ENCODE measurements at places on chromosomes 3 and 15.

DNA sequence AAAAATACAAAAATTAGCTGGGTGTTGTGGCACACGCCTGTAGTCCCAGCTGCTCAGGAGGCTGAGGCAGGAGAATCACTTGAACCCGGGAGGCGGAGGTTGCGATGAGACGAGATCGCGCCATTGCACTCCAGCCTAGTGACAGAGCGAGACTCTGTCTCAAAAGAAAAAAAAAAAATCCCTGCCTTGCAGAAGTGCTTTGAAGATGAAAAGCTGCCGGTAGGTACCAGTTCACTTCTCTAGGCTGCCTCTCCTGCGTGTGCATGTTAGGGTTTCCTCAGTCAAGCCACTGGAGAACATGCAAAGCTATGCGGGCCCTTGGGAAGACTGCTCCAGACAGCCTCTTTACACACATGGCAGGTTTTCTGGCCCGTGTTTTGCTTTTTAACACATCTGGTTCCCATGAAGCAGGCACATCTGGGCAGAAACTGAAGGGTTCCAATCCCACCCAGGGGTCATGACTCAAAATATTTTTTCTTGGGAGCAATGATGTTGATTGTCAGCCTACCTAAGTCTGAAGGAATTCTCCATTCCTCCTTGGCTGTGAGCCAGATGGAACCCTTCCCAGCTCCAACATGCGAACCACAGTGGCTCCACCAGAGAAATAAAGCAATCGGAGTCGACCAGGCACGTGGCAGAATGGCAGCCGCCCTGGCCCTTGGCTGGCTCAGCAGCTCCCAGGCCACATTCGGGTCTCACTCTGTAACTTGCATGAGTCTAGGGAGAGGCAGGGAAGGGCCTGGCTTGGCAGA is 29.6 kb downstream of the MGLL start:
- peak; percentile 99 for DNase-seq

DNA sequence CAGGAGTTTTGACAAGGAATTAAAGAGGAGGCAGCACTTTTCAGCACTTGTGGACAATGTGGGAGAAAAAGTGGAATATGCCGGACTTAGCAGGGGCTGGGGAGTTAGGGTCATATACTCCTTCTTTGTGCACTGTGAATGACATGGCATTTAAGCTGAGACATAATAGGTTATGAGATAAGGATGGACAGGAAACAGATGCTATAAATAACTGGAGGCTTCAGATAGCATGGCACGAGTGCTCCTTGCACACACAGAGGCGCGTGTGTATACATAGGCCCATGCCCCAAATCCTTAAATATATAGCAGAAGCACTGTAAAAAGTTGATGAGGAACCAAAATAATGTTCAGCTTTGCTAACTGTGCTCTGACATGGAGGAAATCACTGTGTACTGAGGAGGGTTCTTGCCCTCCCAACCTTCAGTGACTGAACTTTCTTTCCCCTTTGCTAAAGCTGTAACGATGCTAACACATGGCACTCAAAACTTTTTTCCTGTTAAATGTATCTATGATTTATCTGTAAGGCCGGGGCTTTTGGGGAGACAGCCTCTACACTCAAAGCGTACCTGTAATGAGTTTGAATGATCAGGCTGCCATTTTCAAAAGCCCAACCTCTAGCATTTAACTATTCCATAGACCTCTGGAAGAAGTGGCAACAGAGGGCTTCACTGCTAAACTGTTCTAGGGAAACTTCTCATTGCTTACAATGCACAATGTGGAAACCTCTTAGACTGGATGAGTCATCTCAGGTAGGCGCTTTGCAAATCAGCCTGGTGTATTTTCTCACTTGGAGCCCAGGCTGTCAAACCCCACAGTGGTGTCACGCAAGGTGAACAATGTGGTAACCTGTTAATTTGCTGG is 784.6 kb downstream of the NR2F2 start:
- DNase-seq, result no peak

- no peak for DNase-seq
Measured at GRCh38 chr3:31534065-31534425, 1.3 kb downstream of the STT3B start.

- DNase-seq, result no peak
Measured at GRCh38 chr3:45417930-45418847, 29.8 kb downstream of the LARS2 start.

- DNase-seq, result no peak
Measured at GRCh38 chr15:68774521-68775235, 46.0 kb downstream of the ANP32A start.

DNA sequence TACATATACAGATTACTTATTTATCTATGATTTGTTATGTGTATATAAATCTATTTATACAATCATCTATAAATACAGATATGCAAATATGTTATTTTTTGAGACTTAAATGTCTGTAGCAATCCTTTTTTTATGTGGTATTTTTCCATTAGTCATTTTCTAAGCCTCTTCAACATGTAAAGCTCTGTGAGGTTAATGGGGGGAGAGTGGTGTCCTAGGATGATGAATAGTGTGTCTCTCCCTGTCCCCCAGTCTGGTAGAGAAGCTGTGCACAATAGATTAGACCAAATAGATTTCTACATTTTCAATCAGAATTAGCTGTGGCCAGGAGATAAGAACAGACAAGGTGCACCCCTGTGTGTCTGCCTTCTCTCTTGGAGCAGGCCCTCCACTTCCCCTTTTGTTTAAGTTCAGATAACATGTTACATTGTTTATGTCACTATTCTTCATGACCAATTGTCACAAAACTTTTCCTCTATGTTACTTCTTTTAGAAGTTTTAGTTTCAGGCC is 453.9 kb downstream of the LPP start:
- no peak for DNase-seq

GRCh38 chr3:139198929-139199328 is 144.9 kb upstream of the MRPS22 start:
- DNase-seq, result no peak

DNA sequence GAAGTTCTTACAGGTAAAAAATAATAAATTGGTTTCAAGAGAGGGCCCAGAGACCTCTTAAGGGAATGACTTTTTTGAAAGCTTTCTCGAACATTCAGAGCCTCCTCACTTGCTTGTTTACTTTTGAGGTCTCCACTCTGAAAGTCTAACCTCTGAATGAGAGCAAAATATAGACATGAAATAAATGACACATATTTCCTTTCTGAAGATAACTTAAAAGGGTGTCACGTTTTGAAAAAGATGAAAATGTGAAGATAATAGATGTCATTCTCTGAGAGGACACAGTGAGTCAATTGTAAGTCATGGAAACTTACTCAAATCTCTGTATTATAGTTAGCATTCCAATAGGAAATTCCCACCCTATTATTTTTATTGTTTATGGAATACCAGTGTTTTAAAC is 44.6 kb downstream of the HACD2 start:
- no peak for DNase-seq

GRCh38 chr15:63180746-63181145 is 8.7 kb upstream of the RAB8B start:
- no peak for DNase-seq

- DNase-seq, result no peak
Measured at GRCh38 chr15:83290236-83290635, 5.8 kb upstream of the BNC1 start.

DNA sequence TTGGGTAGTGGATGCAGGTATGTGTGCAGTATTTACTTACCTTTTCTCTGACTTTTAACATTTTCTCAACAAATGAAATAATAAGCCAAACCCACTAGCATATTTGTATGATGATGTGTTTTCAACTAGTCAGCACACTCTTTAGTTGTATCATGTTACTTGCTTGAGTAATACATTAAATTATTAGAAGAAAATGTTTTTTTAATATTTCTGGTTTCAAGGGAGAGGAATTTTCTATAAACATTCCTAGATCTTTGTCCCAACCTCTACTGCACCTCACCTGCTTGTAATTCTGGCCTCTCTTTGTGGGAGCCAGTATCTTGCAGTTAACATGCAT is 161.8 kb upstream of the CBLB start:
- peak; percentile 47 for DNase-seq

- DNase-seq, result no peak
Measured at GRCh38 chr3:37736624-37737023, 125.1 kb upstream of the CTDSPL start.

GRCh38 chr15:98853617-98854420 is 153.8 kb downstream of the PGPEP1L start:
- DNase-seq, result no peak

DNA sequence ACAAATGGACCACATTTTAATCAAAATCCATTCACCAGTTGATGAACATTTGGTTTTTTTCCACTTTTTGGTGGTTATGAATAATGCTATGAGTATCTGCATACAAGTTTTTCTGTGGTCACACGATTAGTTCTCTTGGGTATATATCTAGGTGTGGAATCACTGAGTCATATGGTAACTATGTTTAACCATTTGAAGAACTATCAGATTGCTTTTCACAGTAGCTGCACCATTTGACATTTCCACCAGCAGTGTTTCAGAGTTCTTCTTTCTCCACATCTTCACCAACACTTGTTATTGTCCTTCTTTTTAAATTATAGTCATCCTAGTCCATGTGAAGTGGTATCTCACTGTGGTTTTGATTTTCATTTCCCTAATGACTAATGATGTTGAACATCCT is 33.3 kb upstream of the ATG7 start:
- peak; percentile 90 for DNase-seq

GRCh38 chr3:62387251-62387650 is 13.9 kb upstream of the FEZF2 start:
- no peak for DNase-seq

- DNase-seq, result no peak
Measured at GRCh38 chr15:27045796-27046195, 74.8 kb downstream of the GABRG3 start.

GRCh38 chr15:90539789-90540188 is 10.1 kb downstream of the CRTC3 start:
- no peak for DNase-seq

DNA sequence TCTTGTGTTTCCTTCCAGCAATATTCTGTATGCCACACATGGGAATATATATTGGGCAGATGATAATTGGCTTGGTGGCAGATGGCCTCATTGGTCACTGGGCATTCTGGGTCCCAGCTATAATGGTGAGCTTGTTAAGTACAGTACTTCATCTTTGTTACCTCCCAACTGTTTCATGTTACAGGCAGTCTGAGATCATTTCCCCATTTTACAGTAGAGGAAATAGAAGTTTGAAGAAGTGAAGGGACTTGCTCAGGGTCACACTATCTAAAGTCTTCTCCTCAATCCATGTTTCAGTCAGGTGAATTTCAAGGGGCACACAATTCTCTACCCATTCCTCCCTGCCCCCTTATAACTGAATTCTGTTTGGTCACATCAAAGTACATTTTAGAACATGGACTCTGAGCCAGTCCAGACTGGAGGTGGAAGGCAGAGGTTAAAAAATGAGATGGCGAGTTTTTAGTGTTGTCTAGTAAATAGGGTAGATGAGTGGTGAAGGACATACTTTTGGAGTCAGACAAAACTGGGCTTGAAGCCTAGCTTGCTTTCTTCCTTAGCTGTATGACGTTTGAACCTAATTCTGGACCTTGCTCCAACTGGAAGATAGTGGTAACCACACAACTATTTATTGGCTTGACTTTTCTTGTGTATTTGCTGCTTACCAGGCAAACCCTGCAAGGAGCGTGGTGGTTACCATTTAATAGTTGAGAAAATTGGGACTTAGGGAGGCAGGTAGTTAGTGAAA is 2.5 kb downstream of the EEFSEC start:
- no peak for DNase-seq

DNA sequence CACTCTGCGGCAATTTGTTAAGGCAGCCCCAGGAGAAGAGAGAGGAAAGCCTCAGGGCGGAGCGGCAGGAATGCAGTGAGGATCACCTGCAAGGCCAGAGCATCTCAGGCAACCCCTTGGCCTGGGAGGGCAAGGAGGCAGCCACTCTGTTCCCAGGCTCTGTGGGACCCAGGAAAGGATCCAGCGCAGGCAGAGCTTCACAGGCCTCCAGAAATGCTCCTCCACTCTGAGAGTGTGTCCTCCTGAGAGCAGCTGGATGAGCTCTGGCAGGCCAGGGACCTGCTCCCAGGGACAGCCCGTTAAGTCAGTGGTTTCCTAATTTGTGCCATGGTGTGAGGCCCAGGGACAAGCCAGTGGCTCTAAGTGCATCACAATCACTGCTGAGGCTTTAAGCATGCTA is 35.2 kb downstream of the RAB6B start:
- no peak for DNase-seq

- DNase-seq, result no peak
Measured at GRCh38 chr15:94306700-94307650, 75.6 kb downstream of the MCTP2 start.

DNA sequence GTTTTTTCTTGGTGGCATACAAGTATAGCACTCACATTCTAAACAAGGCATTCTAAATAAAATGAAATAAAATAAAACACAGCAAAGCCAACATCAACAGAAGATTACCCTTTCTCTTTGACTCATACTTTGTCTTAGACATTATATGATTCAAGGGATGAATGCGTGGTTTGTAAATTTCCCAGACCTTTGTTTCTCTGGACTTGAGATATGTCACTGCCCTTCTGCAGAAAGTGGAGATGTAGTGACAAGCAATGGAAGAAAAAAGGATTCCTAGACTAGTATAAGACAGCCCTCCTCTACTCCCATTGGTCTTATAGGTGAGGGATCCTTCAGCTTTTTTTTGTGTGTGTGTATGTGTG is 22.4 kb downstream of the NANOGP8 start:
- DNase-seq, result no peak

- no peak for DNase-seq
Measured at GRCh38 chr3:178699810-178700209, 163.6 kb downstream of the KCNMB2 start.

DNA sequence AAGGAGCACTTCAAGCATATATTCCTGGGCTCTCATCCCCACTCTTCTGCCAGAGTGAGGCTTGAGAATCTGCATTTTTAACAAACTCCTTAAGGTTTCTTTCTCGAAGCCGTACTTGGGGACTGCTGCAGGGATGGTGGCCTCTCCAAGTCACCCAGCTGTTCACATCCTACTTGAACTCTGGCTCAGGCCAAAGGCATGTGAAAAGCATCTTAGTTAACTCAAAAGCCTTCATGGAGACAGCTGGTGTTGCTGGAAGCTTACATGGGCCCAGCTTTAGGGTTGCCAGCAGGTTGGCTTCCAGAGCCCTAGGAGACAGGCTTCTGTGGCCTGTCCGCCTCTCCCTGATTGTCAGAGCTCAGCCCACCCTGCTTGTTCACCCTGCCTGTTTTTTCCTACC is 139.2 kb downstream of the THSD4 start:
- DNase-seq, result no peak

GRCh38 chr3:184381261-184382224 is 1.7 kb downstream of the CHRD start:
- no peak for DNase-seq

DNA sequence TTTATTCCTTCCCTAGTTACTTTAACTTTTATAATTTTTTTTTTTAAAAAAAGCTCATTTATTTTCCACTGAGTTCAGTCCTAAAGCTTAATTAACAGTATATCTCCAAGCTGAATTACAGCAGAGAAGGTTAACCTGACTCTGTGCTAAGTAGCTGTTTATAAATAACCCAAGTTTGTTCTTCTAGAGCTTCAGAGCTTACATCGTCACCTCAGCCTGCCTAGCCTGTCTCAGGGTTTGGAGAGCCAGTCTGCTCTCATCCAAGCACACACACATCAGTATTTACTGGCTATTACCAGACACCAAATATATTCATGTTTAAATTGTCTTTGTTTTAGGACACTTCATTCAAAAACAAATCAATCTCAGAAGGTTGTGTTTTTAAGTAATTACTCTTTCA is 154.9 kb downstream of the CDIN1 start:
- DNase-seq, result no peak

- DNase-seq, result no peak
Measured at GRCh38 chr3:41580274-41580959, 381.1 kb downstream of the CTNNB1 start.

GRCh38 chr3:196192524-196193051 is 18.6 kb downstream of the ZDHHC19 start:
- DNase-seq, result no peak

GRCh38 chr3:97863775-97864174 is 42.0 kb downstream of the CRYBG3 start:
- DNase-seq, result no peak

All from HS-5 (cell line).